Vagina (tissue), 2 donors: ENCODE measurements at places on chromosomes 6 and 20. TPM values are rescaled to one million over a fixed set of nuclear protein-coding genes. Genes with fewer than 3 reads are reported as not detected.

Gene CD24
- 86.9 TPM for total RNA-seq

Gene FHL5
- total RNA-seq: 21.4 TPM

Gene RUNX2
- 13.0 TPM for total RNA-seq

Gene PRSS35
- total RNA-seq: not detected

Gene RIPOR2
- 19.4 TPM for total RNA-seq

- DNase-seq: no peak
Measured at GRCh38 chr20:16388731-16389130, 184.5 kb downstream of the KIF16B start.

DNA sequence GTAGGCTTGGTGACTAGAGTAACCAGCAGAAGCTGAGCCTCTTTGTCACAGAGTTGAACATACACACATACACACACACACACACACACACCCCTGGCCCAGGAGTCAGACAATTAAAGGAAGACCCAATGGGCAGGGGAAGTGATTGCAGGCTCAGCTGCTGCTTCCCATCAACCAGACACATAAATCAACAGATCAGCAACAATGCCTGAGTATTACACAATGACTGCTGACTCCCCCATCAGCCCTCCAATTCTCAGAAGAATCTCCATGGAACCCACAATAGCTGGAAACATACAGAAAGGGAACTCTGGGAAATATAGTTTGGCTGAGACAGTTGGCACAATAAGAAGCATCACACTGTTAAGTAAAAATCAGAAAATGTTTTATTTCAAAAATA, 270.4 kb upstream of the PLCB4 start:
- no peak for DNase-seq

GRCh38 chr6:31473780-31474761, 23.9 kb upstream of the MICB start:
- peak; percentile 54 for DNase-seq

GRCh38 chr6:52661551-52661950, 9.4 kb upstream of the TMEM14A start:
- DNase-seq: no peak

- DNase-seq: peak; percentile 67
Measured at GRCh38 chr20:39651645-39652325, 689.6 kb downstream of the DHX35 start.

DNA sequence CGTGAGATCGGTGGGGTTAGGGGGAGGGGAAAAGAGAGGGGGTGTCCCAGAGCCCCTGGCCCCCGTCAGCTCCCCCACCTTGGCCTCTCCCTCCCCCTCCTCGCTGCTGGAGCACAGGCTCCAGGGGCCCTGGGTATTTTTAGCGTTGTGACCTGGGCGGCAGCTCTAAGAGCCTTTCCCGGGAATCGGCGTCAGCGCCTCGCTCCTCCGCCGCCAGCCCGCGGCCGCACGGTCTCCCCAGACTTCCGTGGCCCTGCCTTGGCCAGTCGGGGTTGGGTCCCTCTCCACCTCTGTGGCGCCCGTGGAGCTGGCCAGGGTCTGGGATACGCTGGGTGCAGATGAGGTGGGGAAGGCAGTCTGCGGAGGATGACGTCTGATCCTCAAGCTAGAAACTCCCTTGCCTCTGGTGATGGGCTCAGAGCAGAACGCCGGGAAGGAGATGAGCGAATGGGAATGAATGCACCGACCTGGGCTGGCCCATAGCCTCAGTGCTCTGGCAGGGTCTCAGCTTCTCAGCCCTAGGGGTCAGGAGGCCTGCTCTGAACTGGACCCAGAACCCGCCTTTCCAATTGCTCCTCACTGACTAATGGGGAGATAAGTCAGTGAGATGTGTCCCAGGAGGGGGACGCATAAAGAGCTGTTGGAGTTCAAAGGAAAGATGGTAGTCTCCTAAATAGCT, 883 bp upstream of the DBNDD2 start:
- DNase-seq: no peak

- DNase-seq: no peak
Measured at GRCh38 chr20:5024982-5025381, 23.7 kb upstream of the SLC23A2 start.

DNA sequence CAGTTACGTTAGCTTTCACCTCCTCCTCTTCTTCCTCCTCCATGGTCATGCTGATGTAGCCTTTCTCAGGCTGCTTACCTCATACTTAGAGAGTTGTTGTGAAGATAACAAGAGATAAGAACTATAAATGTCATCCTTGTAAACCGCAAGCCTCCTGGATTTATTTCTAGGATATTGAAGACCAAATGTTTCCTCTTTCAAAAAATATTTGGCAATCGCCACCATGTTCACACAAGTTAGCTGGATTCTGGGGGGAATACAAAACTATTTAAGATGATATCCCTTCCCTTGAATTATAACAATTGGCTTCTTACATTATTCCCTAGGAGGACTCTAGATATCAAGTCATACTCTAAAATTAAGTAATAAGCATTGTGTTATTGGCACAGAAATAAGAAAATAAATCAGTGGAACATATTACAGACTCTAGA, 99.8 kb upstream of the PLEKHG1 start:
- no peak for DNase-seq

- no peak for DNase-seq
Measured at GRCh38 chr6:113428702-113429101, 428.4 kb upstream of the MARCKS start.

DNA sequence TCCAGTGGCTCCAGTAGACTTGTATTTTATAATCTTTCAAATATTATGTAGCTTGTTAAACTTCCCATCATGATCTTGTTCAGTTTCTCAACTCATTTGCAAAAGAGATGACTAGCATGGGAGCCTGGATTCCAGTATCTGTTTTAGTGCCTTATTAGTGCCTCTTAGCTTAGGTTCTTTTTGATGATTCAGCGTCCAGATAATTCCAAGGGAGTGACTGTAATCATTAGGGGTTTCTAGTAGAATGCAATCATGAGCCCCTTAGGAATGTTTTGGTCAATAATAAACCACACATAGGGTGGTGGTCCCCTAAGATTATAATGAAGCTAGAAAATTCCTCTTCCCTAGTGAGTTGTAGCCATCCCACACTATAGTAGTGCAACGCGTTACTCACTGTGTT, 7.0 kb downstream of the CD2AP start:
- no peak for DNase-seq
